ENCODE measurements at places on chromosomes 11 and 22.

- DNase-seq, result no peak
Observed at GRCh38 chr11:110077346-110077745, 15.8 kb upstream of the ZC3H12C start.

- no peak for DNase-seq
Observed at GRCh38 chr11:79069504-79069903, 371.3 kb downstream of the TENM4 start.

GRCh38 chr22:49753961-49754695 lies 73.5 kb downstream of the BRD1 start:
- DNase-seq, result no peak

- DNase-seq, result no peak
Observed at GRCh38 chr11:16111690-16112089, 244.7 kb downstream of the SOX6 start.

DNA sequence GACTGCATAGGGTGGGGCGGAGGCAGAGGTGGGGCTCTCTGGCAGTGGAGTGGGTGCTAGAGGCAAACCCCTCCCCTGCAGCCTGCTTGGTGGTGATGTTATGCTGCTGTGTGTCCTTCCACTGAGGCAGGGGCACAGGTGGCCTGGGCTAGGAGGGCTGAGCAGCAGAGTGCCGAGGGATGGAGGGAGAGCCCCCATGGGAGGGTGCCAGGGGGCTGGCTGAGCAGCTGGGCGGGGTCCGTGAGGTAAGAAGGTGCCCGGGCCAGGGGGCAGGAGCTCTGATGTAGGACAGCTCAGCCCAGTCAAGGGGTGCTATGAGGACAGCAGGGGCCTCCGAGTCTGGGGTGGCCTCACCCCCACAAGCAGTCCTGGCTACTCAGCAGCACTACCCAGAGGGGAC lies 4.2 kb downstream of the CLDN5 start:
- DNase-seq, result no peak

- peak; percentile 58 for DNase-seq
Observed at GRCh38 chr22:33018232-33018864, 39.8 kb downstream of the SYN3 start.

- no peak for DNase-seq
Observed at GRCh38 chr11:77789061-77789730, 31.3 kb downstream of the RSF1 start.

DNA sequence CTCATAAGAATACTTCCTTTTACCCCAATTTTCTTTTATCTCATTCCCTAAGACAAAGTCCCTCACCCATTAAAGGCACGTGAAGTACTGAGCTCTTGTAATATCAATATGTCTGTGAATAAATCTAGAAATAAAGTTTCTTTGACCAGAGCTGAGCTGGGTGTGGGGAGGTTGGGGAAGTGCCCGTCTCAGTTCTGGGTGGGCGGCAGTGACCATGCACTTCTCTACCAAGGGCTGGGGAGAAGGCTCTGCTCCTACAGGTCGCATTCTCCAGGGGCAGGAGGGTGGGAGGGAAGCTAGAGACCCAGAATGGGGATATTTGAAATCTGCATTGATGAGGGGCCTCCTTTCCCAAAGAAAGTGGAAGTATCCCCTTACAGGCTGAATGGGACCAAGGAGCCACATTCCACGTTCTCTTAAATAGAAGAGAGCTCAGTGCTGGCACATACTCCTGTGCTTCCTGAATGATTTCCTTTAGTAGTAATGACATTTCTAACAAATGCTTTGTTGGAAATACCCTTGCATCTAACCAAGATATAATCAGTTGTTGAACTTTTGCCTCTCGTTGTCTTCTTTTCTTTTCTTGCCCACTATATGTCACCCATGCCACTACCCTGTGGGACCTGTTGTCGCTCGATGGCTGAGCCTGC lies 16.1 kb downstream of the RBX1 start:
- no peak for DNase-seq

GRCh38 chr11:108697872-108698473 lies 33.1 kb downstream of the DDX10 start:
- DNase-seq, result peak; percentile 86

DNA sequence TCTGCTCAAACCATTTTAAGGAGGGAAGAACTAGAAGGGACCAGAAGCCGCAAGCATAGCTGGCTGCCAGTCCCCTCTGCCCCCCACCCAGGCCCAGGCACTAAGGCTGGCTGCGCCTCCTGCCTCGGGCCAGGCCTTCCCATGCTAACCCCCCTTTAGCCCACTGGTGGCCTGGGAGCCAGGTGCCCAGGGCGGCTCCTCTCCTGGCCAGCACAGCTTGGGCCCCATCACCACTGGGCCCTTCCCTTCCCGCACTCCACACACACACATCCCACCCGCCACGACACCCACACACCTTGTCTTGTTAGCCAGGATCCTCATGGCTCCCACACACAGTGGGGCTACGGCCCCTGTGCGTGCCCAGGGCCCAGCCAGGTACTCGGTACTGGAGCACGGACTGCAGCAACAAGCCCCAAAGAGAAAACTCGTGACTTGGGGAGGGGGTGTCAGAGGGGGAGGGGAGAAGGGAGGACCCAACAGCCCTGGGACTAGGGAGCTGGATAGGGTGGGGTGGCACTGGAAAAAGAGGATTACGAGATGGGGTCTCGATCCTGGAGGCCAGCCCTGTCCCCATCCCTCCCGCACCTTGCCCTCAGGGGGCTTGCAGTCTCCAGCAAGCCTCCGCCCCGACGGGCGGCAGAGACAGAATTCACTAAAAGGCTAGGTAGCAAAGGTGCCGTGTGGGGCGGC lies 16.0 kb downstream of the BCL9L start:
- DNase-seq, result no peak

GRCh38 chr11:17939542-17939941 lies 73.3 kb downstream of the SERGEF start:
- DNase-seq, result no peak

- DNase-seq, result no peak
Observed at GRCh38 chr11:108937746-108938145, 272.9 kb downstream of the DDX10 start.

GRCh38 chr11:19577976-19578619 lies 134.5 kb upstream of the NAV2 start:
- no peak for DNase-seq

DNA sequence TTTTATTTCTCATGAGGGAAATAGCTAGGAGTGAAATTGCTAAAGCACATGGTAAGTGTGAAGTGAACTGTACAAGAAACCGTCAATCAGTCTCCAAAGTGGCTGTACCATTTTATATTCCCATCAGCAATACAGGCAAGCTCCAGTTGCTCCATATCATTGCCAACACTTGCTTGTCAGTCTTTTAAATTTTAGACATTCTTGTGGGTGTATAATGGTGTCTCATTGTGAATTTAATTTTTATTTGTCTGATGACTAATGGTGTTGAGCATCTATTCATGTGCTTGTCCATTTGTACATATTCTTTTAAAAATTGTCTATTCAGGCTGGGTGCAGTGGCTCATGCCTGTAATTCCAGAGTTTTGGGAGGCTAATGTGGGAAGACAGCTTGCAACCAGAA lies 34.1 kb upstream of the SMCO4 start:
- no peak for DNase-seq

GRCh38 chr22:35601743-35602615 lies 15.2 kb downstream of the MB start:
- DNase-seq, result peak; percentile 98

DNA sequence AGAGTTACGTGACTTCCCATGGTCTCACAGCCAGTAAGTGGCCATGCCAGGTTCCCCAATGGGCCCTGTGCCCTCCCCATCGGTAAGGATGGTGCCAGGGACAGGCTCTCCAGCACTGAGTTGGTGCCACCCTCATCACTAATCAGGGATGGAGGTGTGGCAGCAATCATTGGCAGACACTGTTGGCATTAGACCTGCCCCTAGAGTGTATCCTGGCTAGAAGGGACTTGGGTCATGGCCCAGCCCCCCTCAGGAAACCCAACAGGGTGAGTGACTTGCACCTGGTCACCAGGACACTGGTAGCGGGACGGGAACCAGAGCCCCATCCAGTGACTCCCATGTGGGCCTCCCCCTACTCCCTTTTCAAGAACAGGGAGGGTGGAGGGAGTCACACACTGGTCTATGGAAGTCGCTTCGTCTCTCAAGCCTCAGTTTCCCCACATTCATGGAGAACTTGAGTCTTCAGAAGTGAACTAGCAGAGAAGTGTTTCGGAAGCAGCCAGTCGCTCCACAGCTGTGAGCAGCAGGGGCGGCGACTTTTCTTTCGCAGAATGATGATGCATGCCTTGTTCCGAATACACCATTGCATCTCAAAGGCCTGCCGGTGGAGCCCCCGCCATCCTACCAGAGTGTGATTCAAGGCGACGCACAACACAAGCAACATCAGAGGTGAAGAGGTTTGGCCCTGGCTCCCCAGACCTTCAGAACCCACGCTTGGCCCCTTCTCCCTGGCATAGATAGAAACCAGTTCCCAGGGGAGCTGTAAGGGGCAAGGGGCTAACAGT lies 12.9 kb downstream of the MS4A10 start:
- DNase-seq, result no peak

DNA sequence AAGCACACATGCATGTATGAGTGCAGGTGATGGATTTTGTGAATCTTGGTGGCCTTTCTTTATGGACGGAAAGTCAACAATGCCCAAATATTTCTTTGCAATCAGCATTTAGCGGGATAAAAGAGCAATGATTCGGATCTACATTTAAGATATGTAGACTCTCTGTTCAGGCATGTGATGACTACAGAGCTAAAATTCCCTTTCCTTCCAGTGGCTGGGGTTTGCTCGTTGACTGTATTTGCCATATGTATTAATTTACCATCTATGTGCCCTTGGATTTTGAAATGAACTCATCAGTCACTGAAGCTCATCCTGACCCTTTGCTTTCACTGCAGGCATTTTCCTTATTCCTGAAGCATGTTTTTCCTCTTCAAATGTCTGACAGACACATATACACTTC lies 13.6 kb downstream of the BLID start:
- no peak for DNase-seq

DNA sequence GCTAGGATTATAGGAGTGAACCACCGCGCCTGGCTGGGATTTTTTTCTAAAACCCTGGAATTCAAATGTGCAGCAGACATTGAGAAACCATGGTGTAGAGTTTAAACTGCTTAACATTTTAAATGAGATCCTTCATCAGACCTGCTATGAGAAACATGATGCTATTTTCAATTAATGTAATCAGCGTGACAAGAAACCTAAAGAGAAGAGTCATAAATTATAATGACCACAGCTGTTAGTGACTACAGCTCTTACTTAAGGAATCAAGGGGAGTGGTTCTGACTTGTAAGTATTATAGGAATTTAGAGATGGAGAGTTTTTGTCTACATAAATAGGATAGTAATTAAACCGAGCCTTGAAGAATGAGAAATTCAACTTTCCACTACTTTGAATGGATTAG lies 170.6 kb downstream of the BARX2 start:
- DNase-seq, result no peak

DNA sequence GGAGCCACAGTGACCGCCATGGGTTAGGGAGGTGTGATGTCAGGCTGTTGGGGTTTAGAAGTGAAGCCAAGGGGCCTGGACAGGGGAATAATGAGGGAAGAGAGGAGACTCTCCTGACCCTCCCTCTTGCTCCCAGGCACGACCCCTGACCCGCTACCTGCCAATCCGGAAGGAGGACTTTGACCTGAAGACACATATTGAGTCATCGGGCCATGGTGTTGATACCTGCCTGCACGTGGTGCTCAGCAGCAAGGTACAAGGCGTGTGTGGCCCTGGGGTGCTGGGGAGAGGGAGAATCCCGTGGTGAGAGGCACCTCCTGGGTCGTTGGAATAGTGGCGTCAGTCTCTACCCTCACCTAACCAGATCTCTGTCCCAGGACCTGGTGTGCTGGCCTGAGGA lies 29.5 kb downstream of the TREH start:
- no peak for DNase-seq

GRCh38 chr11:60950933-60951605 lies 907 bp downstream of the SLC15A3 start:
- DNase-seq, result peak; percentile 25

- DNase-seq, result peak; percentile 10
Observed at GRCh38 chr11:2846056-2846455, 39.5 kb downstream of the CDKN1C start.

DNA sequence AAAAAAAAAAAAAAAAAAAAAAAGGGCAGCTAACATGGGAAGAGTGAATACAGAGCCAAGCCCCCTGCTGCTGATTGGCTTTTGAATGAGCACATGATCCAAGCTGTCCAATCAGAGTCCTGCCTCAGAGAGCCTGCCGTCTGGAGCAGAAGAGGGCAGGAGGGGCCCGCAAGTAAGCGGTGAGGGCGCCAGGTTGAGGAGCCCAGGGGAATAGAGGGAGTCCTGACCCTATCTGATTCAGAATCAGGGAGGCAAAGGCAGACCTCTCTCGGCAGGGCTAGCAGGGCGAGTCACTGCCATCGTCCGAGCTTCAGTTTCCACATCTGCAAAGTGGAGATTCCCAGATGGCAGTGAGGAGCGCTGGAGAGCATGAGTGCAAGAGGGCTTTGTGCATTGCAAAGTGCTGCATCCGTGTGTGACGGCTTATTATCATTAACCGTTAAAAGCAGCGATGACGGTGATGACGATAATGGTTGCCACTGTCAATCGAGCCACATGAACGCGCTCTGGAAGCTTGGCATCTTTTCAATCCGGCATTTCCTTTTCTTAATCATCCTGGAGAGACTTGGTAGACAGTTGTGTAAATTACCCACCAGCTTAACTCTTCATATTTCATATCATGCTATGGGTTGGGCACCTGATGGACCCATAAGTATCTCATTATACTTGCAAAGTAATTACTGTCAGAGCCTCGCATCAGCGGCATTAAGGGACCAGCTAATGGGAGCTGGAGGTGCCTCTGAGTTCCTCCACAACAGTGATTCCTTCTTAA lies 68.6 kb upstream of the ATXN10 start:
- DNase-seq, result no peak

DNA sequence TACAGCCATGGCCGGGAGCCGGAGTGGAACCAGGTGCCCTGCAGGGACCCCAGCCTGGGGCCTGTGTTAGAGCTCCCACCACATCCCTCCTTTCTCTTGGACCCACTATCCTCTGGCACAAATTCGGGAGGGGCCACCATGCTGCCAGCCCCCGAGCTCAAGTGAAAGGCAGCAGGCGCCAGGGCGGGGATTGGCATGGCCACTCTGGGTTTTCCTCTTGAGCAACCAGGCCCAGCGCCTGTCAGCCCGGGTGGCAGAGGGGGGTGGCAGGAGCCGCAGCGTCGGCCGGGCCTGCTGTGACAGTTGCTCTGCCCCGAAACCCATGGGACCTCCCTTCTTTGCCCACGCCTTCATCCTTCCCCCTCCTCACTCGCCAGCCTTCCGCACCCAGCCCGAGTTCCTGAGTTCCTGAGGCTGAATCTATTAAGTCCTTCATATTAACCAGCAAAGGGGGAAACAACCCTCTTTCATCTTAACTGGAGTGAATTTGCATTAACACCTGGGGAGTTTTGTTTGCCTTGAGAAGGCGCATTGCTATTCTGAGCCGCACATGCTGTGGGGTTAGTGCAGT lies 16.8 kb upstream of the CABP7 start:
- DNase-seq, result no peak

- no peak for DNase-seq
Observed at GRCh38 chr11:44286911-44287310, 23.0 kb downstream of the ALX4 start.

Measured in epithelial cell of esophagus (primary cell).